ENCODE measurements at places on chromosomes 6 and 20.

GRCh38 chr6:72639920-72640614, 18.2 kb downstream of the KCNQ5 start:
- DNase-seq = no peak

GRCh38 chr6:21946298-21946783, 350.5 kb downstream of the PRL start:
- peak; percentile 19 for DNase-seq

- no peak for DNase-seq
These were observed 49.3 kb downstream of the PRR18 start for GRCh38 chr6:166258854-166259276.

- DNase-seq = no peak
These were observed 392 bp upstream of the TASP1 start for GRCh38 chr20:13639150-13639497.

GRCh38 chr6:79421001-79421411, 116.2 kb downstream of the LCA5 start:
- no peak for DNase-seq

DNA sequence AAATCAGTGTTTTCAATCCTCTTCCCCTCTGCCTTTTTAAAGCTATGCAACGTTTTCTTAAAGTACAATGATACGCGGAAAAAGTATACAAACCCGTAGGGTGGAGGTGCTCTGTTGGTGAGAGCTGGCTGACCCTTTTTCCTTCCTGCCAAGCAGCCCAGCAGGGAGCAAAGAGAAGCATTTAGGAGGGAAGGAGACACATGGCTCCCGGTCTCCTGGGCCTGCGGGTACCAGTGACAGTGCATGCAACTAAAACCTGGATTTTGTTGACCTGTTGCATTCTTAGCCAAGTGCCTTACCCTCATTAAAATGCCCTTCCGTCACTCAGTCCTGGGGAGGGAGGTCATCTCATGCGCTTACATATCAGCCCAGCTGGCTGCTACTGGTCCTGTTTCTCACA, 87.2 kb downstream of the SLX4IP start:
- DNase-seq = no peak

DNA sequence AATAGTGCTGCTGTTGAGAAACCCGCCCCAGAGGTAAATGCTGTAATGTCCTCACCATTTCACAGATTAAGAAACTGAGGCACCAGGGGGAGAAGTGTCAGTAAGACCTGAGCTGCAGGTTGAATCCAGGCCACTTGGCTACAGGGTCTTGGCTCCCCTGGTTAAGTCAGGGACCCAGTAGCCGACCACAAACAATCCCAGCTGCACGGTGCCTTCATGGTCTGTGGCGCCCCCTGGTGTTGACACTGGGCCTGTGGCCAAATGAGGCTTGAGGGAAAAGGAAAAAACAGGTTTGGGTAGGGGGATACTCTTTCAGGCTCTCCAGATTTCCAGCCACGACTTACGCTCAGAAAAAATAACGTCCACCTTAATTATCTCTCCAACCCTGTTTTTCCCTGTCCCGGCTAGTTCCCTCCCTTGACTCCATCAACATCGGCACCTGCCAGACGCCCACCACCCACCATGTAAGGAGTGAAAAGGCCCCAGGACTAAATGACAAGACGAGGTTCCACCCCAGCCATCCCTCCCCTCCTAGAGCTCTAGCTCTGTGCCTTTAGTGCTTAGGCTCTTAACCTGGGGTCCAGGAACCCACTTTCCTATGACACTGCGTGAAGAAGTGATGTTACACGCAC, 47.7 kb upstream of the POLR1H start:
- peak; percentile 22 for DNase-seq

GRCh38 chr6:93419304-93420162, at the start of gene EPHA7:
EPHA7 (minus strand) TSS chr6:93419559; CDS start chr6:93419341, 218 bp downstream.
- DNase-seq = peak; percentile 62

DNA sequence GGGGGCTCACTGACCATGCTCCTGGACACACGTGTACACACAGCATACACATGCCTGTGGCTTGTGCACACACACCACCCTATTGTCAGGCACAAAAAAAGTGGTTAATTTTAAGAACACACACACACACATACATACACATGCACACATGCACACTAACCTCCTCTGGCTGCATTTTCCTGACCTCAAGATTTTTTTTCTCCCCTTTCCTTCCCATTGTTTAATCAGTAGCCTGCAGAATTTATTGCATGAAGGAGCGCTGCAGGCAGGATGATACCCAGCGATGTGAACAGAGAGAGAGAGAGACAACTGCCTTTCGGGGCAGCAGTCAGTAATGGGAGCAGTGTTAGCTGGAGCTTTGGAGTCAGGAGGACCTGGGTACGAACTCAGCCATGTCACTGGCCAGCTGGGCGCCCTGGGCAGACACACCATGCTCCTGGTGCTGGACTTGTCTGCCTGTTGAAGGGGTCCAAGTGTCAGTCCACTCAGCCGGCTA, 990 bp upstream of the TRAF3IP2 start:
- DNase-seq = no peak

DNA sequence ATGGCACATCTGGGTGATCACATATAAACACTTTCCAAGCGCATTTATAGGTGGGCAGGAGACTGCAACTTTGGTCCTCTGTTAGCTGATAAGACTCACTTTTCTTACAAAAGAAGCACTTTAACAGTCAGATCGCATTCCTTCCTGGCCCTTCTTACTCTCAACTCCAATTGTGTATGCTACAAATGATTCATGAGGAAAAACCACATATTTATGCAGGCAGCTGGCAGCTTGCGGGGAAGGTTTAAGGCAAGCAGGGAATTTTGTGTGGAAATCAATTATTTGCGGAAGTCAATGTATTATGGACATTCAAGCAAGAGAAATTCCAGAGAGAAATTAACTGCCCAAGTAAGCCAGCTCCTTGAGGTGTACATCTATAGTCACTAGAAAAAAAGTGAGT, 194.0 kb downstream of the PKHD1 start:
- DNase-seq = no peak

GRCh38 chr6:14339711-14340584, 222.4 kb downstream of the CD83 start:
- no peak for DNase-seq

- DNase-seq = no peak
These were observed 762 bp downstream of the ZC3H12D start for GRCh38 chr6:149483849-149484655.

DNA sequence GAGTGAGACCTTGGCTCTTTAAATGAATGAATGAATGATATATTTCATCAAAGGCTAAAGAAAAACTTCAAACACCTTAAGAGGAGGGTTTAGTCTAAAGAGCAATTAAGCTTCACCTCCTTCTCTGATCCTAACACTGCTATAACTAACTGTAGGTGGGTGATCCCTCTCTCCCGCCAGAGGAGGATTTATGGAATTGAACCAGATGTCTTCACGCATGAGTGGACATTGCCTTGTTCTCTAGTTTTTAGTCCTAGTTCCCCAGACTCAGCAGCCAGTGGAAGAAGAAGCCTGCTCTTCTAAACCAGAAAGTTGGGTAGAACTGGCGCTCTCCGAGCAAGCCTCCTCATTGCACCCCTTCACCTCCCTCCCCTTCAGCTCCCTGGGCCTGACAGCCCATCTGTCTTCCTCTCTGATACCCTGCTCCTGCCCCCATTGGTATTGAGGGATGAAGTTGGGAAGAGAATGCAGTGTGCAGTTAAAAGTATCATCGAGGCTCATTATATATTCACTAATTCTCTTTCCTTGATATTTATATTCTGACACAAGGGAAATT, 142.7 kb downstream of the ARID1B start:
- no peak for DNase-seq

GRCh38 chr6:37557645-37558114, 58.0 kb upstream of the CCDC167 start:
- no peak for DNase-seq

- DNase-seq = no peak
These were observed 239.8 kb upstream of the PREP start for GRCh38 chr6:105642708-105643107.

DNA sequence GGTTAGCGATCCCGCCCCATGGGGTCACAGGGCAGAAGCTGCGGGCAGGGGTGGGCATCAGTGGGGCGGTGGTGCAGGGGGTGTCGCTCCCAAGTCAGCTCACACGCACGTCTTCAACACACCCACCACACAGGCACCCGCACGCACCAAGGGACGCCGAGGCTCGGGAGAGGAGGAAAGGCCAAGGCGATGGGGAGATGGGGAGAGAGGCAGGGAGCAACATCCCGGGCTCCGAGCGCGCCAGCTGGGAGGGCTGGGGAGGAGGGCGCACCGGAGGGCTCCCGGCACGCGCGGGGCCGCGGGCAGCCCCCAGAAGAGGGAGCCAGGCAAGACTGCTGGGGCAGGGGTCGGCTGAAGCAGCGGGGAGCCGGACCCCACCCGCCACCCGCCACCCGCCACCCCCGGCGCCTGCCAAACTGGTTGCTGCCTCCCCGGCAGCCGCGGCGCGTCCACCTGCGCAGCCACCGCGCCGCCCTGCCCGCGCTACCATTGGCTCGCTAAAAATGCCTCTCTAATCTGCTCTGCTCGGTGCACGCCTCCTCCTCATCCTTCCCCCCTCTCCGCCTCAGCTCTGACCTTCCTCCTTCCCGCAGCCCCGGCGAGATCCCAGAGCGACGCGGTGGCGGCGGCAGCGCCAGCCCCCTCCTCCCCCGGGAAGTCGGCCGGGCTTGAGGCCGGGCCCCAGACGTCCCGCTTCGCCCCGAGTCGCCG, at the start of gene PACSIN1:
Gene PACSIN1 (plus strand): TSS at position 546 of the 711 bp plus-strand sequence. CDS start 60,230 bp downstream, outside the sequence.
- DNase-seq = no peak

DNA sequence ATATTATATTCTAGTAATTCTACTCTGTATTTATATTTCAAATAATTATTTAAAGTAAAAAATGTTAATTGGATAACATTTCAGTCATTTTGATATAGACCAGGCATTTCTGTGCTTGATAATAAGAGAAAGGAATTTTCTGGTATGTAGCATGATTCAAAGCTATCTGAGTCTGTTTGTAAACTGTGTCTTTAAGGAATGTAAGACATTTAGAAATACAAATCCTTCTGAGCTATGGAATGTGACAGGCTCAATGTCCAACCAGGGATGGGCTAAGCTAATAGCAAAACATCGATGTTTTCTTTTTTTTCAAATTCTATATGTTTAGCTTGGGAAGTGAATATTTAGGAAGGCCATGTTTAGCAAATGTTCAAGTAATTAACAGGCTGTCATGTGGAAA, 41.5 kb upstream of the FAM83B start:
- peak; percentile 38 for DNase-seq

GRCh38 chr6:30898750-30899360, 9.2 kb upstream of the GTF2H4 start:
- DNase-seq = no peak

GRCh38 chr20:11395581-11395980, 522.1 kb upstream of the BTBD3 start:
- no peak for DNase-seq

DNA sequence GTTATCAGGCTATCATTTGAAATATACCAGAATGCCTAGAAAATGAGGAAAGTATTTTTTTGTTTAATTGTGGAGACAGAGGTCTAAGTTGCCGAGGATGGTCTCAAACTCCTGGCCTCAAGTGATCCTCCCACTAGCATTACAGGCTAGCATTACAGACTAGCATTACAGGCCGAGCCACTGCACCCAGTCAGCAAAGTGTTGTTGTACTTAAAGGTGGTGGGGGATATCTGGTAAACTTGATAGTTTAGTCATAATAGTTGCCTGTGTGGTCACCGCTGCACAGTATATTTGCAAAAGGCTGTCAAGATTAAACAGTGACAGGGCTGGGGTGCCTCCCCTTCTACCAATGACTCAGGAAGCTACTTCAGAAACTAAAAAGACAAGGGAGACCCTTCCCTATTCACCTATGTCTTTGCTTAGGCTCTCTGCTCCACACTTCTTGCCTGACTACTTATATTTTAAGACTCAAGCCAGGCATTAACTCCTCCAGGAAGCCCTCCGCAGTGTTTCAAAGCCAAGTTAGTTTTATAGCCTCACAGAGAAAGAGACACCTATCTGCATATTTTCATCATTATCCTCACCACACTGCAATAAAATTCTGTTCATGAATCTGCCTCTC, 3.1 kb upstream of the AKIRIN2 start:
- no peak for DNase-seq

- no peak for DNase-seq
These were observed 166.3 kb upstream of the EEF1E1 start for GRCh38 chr6:8268606-8269005.

DNA sequence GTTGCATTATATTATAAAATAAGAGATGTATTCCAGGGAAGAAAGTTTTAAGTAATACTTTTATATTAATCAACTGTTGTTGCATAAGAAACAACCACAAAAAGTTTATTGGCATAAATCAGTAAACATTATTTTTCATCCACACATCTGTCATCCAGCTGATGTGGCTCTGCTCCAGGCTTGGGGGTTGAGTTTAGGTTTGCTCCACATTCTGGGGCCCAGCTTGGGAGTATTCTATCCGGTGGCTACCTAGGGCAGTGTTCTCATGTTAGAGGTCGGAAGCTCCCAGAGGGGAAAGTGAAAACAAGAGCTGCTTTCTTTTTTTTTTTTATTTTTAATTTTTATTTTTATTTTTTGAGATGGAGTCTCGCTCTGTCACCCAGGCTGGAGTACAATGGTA, 728.4 kb upstream of the FLRT3 start:
- no peak for DNase-seq

DNA sequence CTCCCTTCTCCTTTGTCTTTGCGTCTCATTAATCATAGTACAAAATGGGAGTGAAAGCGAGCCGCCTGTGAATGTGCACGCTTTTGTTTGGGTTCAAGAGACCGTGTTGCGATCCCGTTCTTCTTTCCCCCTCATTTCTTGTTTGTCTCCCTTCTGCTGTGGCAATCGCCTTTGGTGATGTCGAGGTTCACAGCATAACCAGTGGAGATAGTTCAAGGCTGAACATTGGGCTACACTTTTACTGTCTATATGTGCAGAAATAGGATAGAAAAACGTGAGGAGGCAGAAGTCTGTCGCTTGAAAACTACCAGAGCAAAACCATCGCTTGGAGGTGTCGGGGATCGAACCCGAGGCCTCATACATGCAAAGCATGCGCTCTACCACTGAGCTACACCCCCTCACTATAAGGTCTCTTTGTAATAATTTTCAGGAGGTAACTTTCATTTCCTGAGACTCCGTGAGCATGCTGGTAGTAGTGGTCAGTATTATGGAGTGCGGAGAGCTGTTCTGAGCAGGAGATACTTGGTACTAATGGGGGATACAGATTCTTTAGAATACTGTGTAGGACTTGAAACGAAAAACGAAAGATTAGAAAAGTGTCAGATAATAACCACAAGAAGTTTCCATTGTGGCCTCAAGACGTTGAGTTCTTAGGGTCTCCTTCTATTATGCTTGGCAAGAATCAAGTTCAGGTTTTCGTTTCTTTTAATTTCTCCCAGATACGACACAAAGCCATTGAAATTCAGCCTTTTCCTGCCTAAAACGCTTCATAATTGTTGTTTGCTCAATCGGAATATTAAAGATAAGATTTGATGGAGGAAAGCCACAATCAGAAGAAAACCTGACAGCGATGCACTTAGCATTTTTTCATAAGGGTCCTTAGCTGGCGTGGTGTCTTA, 106.6 kb downstream of the TRIM27 start:
- DNase-seq = no peak

- DNase-seq = no peak
These were observed 175.6 kb downstream of the RNF144B start for GRCh38 chr6:18562726-18563125.

DNA sequence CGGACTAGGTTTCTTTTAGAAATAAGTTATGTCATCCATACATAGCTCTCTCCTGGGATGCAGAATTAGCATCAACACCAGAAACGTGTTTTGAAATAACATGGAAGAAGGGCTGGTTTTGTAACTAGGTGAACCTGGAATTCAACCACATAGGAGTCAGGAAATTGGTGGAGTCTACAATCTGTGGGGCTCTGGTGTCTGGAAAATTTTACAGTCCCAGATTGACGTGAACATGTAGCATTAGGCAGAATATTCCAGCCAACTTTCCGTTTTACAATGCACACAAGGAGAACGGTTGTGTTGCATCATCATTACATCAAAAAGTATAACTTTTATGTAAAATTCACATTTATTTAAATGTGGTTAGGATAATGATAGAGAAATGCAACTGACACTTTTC, 1.9 kb downstream of the KCNQ5 start:
- no peak for DNase-seq

All from HTR-8/SVneo (cell line).